Stimulated activated CD8-positive, alpha-beta memory T cell treated with anti-CD3 and anti-CD28 coated beads, Interleukin-7, amount 100 ng/mL, for 4 hours (primary cell): ENCODE measurements at places on chromosomes 16 and 17.
A peak's percentile ranks its signal among the peaks of the same experiment; 100 is the strongest.

DNA sequence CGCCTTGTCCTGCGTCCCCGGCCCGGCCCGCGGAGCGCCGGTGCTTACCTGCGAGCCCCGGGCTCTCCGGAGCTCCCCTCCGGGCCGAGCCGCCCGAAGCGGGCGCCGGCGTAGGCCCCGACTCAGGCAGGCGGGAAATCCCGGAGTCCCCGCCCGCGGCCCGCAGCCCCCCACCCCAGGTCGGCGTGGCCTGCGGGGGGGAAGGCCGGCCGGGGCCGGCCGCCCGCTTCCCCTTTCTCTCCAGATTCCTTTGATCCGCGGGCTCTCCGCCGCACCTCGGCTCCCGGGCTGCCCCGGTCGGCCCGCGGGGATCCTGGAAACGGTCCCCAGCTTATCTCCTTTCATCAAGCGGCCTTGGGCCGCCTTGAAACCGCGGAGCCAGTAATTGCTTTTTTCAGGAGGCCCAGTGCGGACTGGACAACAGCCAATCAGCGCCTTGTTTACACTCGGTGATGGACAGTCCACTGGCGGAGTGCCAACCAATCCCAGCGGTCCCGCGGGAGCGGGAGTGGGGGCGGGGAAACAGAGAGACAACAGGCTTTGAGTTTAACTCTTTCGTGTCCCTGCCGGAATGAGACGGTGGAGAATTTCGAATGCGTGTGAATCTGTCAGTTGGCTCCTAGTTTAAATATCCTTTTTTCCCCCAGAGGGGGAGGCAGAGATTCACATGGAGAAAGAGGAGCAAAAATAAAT is 1.4 kb upstream of the BAHCC1 start:
- DNase-seq, result peak; percentile 53

GRCh38 chr16:78862022-78862421 is 738.5 kb downstream of the MAF start:
- no peak for DNase-seq

- DNase-seq, result no peak
These were observed 16.1 kb downstream of the KCNJ12 start for GRCh38 chr17:21392266-21392665.

- no peak for DNase-seq
These were observed 265.3 kb downstream of the MAP2K6 start for GRCh38 chr17:69679829-69680228.

DNA sequence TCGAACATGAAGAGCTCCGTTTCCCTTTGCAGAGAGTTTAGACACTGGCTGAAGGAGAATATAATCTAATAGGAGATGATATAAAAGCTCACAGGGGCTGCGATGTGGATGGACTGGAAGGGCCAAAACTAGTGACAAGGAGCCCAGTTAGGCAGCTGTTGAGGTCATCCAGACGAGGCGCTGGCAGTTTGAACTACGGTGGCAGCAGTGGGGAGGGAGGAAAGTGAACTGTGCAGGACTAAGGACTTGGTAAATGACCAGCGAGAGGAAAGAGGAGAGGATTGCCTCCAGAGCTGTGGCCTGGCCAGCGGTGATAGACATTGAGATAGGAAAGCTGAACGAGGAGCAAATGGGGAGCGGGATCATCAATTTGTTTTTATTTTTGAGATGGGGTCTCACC is 14.6 kb upstream of the YWHAE start:
- no peak for DNase-seq

- DNase-seq, result no peak
These were observed 8.4 kb upstream of the SRCIN1 start for GRCh38 chr17:38613981-38614779.

GRCh38 chr16:58807276-58807675 is 73.2 kb upstream of the GOT2 start:
- no peak for DNase-seq
